ENCODE measurements at places on chromosomes 16 and 17.

GRCh38 chr16:22890976-22891375 is 77.0 kb downstream of the HS3ST2 start:
- DNase-seq = no peak

- DNase-seq = no peak
These were observed 22.1 kb downstream of the IRF8 start for GRCh38 chr16:85921026-85921425.

DNA sequence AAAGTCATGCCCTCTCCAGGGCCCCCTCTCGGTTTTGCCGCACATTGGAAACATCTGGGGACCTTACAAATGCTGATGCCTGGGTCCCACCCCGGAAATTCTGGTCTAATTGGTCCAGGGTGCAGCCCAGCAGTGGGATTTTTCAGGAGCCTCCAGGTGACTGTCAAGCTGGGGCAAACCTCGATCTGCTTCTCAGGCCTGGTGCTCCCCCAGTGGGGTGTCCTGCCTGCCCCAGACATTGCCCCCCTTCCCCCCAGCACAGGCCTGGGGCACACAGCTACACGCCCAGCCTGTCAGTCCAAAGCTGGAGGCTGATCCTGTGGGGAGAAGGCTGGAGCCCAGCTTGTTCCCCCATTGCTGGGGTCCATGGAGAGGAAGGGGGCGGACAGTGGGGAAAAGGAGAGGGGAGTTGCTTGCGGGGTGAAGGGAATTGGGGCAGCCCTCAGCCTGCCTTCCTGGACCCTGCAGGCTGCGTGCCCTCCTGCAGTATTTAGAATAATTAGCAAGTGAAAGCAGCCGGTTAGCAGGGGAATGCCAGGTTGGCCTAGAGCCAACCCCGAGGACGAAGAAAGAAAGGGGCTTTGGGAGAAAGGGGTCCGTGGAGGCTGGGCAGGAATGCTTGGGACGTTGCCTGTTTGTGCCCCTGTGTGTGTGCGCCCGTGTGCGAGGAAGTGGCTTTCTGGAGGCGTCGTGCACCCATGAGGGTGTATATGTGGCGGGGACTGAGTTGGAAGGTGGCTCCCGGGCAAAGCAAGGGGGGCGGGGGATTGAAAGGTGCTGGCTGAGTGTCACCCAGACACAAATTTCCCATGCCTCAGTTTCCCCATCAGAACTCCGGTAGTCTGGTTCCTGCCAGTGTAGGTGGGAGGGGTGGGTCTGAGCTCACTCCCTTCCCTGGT is 5.9 kb downstream of the FOXJ1 start:
- DNase-seq = no peak

DNA sequence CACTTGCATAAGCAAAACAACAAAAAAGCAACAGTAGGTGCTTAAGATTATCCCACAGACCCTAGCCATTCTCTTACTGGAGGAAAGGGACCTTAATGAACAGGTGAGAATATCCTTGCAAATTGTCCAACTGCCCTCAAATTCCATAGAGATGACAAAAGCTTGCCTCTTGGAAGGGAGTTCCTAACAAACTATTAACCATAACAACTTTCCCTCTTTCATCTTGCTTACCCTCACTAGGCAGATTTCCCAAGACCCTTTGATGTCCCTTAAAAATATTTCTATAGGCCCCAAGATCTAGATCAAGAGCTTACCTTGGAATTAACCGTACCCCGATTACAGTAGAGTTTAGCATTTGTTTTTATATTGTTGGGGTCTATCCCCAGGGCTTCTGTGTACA is 21.8 kb downstream of the CNP start:
- no peak for DNase-seq

Data from AG04450 (cell line).